Thoracic aorta (tissue), 2 donors: ENCODE measurements at places on chromosomes 5 and 9.

DNA sequence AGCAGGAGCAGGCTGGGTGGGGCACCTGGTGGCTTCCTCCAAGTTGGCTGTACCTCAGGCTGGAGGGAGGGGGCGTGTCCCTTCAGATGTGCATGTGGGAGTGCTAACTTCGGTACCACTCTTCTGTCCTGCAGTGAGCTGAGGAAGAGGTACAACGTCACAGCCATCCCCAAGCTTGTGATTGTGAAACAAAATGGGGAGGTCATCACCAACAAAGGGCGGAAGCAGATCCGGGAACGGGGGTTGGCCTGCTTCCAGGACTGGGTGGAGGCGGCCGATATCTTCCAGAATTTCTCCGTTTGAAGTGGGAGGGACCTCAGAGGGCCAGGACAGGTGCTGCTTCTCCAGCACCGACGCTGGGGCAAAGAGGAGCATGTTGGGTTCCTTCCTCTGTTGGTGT is 9.3 kb downstream of the NXNL2 start:
- H3K36me3 ChIP-seq, result no peaks in the 10 kb centered on the region
- H3K4me3 ChIP-seq, result no peak overlapping the region
- no peaks in the 10 kb centered on the region for H3K4me1 ChIP-seq
- no peak overlapping the region for H3K27ac ChIP-seq
- H3K27me3 ChIP-seq, result no peaks in the 10 kb centered on the region
- no peak for DNase-seq

DNA sequence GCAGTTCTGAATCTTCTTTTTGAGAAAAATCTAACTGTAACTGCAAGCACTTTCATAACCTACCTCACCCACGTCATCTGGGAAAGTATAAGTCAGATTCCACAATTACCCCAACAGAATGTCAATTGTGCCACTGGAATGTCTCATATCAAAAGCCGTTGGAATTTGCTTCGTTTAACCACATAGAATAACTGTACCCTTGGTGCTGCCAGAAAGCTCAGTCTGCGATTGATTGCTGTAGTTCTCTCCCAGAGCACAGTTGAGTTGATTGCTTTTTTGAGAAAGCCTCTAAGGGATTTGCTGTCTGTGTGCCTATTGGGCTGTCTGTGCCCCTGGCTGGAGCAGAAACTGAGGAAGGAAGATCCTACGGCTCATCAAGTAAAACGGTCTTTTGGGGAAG is 583.6 kb downstream of the TMEM38B start:
- no peak overlapping the region for H3K27ac ChIP-seq
- H3K4me3 ChIP-seq, result no peak overlapping the region
- H3K36me3 ChIP-seq, result no peaks in the 10 kb centered on the region
- no peak for DNase-seq
- H3K27me3 ChIP-seq, result no peaks in the 10 kb centered on the region

DNA sequence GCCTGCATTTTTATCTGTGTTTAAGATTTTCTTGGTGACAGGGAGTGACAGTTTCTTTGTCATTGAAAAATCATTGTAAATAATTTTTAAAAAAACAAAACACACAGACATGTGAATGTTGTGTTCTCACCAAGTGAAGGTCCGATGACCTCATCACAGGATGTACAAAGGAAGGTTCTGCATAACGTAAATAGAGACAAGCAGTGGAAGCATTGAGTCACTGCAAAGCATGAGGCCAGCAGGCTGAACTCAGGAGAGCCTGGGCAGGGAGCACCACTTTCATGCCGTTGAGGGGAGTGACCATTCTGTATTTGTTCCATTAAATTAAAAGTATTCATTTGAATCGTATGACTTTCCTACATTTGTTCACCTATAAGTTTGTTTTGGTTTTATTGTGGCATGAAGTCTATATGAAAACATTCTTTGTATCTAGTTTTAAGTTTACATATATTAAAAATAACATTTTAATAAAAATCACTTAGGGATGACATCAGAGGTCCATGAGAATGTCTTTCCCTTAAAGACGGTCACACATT is 70.4 kb upstream of the TLE1 start:
- H3K4me1 ChIP-seq, result no peaks in the 10 kb centered on the region
- no peaks in the 10 kb centered on the region for H3K27me3 ChIP-seq
- H3K36me3 ChIP-seq, result no peaks in the 10 kb centered on the region
- H3K4me3 ChIP-seq, result no peak overlapping the region
- peak overlapping the region; percentile 28 for H3K27ac ChIP-seq
- peak; percentile 5 for DNase-seq

DNA sequence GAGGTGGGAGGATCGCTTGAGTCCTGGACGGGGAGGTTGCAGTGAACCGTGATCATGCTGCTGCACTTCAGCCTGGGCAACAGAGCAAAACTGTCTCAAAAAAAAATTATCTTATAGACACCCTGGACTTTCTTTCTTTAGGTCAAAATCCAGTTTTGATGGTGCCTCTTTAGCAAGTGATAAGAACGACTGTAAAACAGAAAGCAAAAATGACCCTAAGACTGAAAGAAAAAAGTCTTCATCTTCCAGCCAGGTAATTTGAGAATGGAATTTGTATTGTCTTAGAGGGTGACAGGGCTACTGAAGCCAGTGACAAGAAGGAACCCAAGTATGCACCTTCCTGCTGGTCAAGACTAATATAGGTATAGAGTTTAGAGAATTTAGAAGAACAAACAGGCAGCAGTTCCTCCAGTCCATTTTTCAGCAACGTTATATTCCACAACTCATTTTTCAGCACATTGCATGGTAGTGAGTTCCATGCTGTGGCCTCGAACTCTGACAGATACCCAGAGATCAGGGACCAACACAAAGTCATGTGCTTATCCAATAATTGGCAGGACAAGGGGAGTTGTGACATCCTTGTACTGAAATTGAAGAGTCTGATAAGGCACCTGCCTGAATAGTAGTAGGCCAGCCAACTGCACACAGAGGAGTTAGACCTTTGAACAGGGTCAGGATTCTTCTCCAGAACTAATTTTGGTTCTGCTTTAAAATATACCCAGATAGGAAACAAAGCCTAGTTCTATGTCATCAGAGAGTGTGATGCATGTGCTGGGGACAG is 46.5 kb downstream of the GRAMD2B start:
- H3K4me1 ChIP-seq, result peaks cover 26% of the 10 kb centered on the region
- H3K4me3 ChIP-seq, result no peak overlapping the region
- no peaks in the 10 kb centered on the region for H3K27me3 ChIP-seq
- H3K36me3 ChIP-seq, result peaks cover 30% of the 10 kb centered on the region
- DNase-seq, result no peak

- H3K27ac ChIP-seq, result no peak overlapping the region
- no peaks in the 10 kb centered on the region for H3K36me3 ChIP-seq
- H3K4me3 ChIP-seq, result no peak overlapping the region
- H3K4me1 ChIP-seq, result no peaks in the 10 kb centered on the region
- H3K27me3 ChIP-seq, result no peaks in the 10 kb centered on the region
Measured at GRCh38 chr9:71830153-71830552, 61.8 kb upstream of the CEMIP2 start.

DNA sequence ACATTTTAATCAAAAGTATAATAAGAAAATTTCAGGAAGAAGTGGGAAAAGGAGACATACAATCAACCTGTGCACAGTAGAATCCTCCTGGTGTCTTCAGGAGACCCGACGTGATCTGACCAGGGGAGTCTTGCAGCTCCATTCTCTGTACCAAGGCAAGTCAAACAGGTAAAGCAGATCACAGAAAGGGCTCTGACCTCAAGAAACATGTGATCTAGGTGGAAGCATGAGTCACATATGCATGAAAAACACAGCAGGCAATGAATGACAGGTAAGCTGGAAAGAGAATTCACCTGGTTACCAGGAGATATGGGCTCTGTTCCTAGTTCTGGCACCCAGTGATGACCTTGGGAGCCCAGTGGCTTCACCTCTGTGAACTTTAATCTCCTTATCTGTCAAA is 19.4 kb upstream of the FABP6 start:
- no peak overlapping the region for H3K27ac ChIP-seq
- H3K4me3 ChIP-seq, result no peak overlapping the region
- no peaks in the 10 kb centered on the region for H3K36me3 ChIP-seq
- DNase-seq, result no peak
- no peaks in the 10 kb centered on the region for H3K4me1 ChIP-seq

- no peaks in the 10 kb centered on the region for H3K4me1 ChIP-seq
- H3K27me3 ChIP-seq, result no peaks in the 10 kb centered on the region
- H3K4me3 ChIP-seq, result no peak overlapping the region
- no peak overlapping the region for H3K27ac ChIP-seq
Measured at GRCh38 chr9:12464910-12465512, 228.2 kb upstream of the TYRP1 start.

GRCh38 chr5:133081703-133082102 is 29.9 kb downstream of the HSPA4 start:
- no peak overlapping the region for H3K27ac ChIP-seq
- H3K4me1 ChIP-seq, result peaks cover 3% of the 10 kb centered on the region
- H3K4me3 ChIP-seq, result no peak overlapping the region
- DNase-seq, result no peak

GRCh38 chr5:107242411-107243219 is 428.1 kb downstream of the EFNA5 start:
- no peak overlapping the region for H3K27ac ChIP-seq
- no peak for DNase-seq
- no peaks in the 10 kb centered on the region for H3K4me1 ChIP-seq
- H3K4me3 ChIP-seq, result no peak overlapping the region
- no peaks in the 10 kb centered on the region for H3K36me3 ChIP-seq

- H3K27me3 ChIP-seq, result no peaks in the 10 kb centered on the region
- no peak for DNase-seq
- no peaks in the 10 kb centered on the region for H3K4me1 ChIP-seq
- H3K4me3 ChIP-seq, result no peak overlapping the region
- H3K27ac ChIP-seq, result no peak overlapping the region
- H3K36me3 ChIP-seq, result no peaks in the 10 kb centered on the region
Measured at GRCh38 chr9:78510035-78510434, 213.1 kb downstream of the PSAT1 start.

DNA sequence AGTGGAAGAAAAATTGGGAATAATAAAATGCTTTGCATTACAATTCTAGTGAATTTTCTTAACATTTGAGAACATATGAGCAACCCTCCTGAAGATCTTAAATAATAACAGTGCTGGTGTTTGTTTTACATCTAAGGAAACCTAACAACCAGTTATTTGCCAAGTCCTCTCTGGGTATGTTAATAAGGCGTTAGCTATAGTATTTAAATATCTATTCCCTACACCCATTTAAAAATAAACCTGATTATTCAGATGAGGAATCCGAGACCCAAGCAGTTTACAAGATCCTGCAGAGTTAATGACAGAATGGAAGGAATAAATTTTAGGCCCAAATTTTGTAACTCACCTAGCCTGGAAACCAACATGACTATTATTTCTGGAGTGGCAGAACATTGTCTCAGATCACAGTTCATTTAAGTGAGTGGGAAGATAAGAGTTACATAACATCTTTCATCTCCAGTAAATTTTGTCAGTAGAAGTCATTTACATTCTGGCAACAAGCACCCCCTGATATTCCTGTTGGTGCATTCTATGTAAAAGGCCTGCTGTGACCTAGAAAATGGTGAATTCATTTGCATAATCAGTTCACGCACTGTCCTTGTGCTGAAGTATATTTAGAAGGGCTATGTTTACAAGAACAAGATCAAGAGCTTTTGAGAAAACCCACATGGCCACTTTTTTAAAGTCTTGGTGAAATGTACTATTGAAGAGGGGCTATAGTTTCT is 148.2 kb downstream of the COX7C start:
- H3K4me1 ChIP-seq, result no peaks in the 10 kb centered on the region
- H3K36me3 ChIP-seq, result no peaks in the 10 kb centered on the region
- no peaks in the 10 kb centered on the region for H3K27me3 ChIP-seq
- no peak for DNase-seq
- no peak overlapping the region for H3K27ac ChIP-seq

DNA sequence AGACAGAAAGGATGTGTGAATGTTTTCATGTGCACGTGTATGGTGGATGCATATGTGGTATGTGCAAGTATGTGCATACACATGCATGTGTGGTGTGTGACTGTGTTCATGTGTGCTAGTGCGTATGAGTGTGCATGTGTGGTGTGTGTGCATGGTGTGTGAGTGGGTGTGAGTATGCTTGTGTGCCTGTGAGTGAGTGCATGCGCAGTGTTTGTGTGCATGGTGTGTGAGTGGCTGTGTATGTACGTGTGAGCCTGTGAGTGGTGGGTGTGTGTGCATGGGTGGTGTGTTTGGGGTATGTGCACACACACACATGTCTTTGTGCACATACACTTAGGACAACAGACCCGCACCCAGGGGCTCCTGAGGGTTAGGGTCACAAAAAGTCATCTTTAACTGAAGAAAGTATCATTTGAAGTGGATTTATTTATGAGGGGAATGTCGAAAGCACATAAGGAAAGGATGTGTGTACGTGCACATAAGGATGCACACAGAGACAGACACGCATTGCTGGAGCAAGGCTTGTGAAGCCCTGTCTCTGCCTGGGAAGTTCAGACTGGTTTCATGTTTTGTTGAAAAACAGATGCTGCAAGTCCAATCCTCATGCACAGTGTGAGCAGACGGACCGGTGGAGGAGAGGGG is 237.0 kb downstream of the SYK start:
- no peaks in the 10 kb centered on the region for H3K36me3 ChIP-seq
- peaks cover 12% of the 10 kb centered on the region for H3K4me1 ChIP-seq
- no peak for DNase-seq
- H3K27ac ChIP-seq, result no peak overlapping the region
- peak overlapping the region; percentile 13 for H3K4me3 ChIP-seq

DNA sequence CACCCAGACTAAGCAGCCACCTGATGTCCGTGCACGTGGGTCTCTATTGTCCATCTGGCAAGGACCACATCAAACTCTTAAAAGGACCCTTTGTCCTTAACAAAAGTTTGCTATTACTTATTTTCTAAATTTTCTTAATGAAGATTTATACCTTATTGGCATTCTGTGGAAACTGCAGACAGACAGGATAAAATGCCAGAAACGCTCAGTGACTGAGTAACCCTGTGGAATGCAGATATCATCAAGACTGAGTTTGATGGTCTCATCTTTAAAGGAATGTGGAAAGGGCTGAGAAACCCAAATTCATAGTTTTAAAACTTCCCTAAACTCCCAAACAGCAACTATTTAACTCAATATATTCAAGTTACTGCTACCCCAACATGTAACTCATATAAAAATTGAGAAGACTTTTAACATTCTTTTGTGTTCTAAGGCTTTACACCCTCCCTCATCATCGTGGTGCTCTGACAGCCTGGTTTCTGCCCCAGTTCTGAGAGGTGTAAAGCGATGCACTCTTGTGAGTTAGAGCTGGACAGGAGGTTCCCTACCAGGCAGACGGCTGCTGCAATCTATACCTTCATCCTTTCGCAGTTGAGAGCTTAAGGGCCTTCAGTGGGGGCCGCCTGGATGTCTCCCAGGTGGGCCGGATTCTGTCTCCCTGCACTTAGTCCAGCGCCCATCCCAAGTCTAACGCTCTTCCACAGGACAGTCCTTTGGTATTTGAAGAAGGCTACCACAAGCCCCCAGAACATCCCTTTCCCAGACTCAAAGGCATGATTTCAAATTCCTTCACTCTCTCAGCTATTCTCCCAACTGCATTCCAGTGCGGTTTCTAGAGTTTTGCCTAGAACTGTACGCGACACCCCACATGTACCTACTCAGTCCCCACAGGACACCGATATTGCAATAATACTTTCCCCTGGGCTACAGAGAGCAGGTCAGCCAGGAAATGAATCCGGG is 68.9 kb downstream of the DAP start:
- H3K4me1 ChIP-seq, result peaks cover 5% of the 10 kb centered on the region
- no peak overlapping the region for H3K4me3 ChIP-seq
- H3K27me3 ChIP-seq, result no peaks in the 10 kb centered on the region
- H3K27ac ChIP-seq, result no peak overlapping the region
- DNase-seq, result no peak

- no peaks in the 10 kb centered on the region for H3K27me3 ChIP-seq
- no peaks in the 10 kb centered on the region for H3K36me3 ChIP-seq
- H3K27ac ChIP-seq, result no peak overlapping the region
- DNase-seq, result no peak
- no peaks in the 10 kb centered on the region for H3K4me1 ChIP-seq
Measured at GRCh38 chr5:170769898-170770416, 13.6 kb upstream of the GABRP start.
